ENCODE measurements at places on chromosomes 16 and 17.
A peak's percentile ranks its signal among the peaks of the same experiment; 100 is the strongest.

GRCh38 chr17:63762161-63763078 lies 11.0 kb downstream of the CCDC47 start:
- peak; percentile 33 for DNase-seq

DNA sequence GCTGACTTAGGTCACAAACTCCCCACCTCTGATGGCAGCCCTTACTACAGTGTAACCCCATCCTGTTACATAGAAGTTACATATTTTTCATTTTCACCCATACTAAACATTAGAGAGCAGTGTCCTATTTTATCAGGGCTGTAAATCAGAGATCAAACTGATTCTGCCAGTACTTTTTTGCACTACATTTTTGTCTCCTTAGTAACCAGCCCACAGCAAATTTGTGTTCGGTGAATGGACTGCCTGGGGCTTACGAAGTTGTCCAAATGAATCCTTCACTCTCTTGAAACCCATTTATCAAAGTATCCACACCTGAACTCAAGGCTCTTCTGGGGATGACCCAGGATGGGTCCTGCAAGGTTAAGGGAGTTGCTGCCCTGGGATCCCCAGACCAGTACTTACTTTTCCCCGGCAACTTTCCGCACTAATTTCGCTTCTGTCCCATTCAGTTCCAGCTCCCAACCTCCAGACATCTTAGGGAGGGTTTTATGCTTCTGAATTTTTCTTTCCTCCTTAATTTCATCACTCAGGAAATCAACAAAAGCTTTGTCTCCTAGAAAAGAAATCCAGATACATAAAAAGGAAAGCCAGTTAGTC lies 1.1 kb downstream of the C1QBP start:
- no peak for DNase-seq

DNA sequence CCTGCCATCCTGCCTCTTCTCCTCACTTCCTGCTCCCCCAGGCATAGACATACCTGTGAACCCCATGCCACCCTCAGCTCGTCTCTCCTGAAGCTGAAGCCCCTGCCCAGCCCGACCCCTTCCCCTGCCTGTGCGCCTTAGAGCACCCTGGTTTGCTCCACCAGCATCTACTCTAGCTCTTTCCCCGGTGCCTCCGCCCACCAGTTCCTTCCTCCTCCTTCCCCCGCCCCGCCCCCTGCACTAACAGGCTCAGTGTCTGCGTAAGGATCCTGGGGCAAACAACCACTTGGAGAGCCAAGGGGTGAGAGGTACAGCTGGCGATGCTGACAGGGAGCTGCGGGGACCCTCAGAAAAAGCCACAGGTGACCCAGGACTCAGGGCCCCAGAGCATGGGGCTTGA lies 1.9 kb downstream of the GPR142 start:
- DNase-seq: peak; percentile 68

GRCh38 chr17:18368946-18369345 lies 5.6 kb upstream of the SHMT1 start:
- DNase-seq: no peak

DNA sequence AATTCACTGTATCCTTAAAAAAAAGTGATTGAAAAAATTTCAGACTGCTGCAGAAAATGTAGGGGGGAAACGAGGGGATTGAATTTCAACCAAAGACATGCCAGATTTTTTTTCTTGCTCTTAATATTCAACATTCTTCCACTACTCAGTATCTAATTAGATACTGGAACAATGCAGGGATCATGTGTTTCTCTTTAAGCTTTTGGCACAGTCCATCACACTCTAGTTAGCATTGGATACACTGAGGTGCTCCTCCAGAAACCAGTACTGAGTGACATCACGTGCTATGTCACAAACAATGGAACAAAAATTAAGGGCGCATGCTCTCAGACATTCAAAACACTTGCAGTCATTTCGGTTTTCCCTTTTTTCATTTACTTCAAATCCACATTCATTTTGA lies 298.6 kb upstream of the PSMD7 start:
- DNase-seq: no peak

DNA sequence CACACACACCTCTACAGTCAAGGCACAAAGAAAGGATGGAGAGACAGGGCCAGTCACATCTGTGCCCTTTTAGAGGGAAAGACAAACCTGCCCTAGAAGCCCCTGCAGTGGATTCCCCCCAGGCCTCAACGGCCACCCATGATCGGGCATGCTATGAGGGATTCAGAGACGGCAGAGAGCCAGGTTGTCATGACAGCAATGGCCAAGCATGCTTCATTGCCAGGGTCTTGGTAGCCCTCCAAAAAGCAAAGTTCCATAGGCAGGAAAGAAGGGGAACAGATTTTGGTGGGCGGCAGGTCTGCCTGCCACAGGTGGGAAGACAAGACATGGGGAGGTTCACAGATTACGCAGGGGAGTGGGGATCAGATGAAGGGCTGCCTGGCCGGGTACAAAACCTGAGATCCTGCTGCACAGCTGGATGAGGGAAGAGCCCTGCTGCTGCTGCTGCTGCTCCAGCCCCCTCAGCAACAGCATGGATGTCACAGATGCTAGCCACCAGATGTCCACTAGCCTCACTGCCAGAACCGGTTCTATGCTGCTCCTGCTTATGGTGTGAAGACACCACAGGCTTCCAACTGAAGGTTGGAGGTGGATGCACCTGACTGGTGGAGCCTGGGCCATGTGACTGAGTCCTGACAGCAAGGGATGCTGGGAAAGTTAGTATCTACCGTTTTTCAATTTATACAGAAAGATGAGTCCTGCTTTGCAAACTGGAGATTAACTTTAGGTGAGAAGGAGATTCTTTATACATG lies 17.8 kb downstream of the ACTG1 start:
- no peak for DNase-seq

DNA sequence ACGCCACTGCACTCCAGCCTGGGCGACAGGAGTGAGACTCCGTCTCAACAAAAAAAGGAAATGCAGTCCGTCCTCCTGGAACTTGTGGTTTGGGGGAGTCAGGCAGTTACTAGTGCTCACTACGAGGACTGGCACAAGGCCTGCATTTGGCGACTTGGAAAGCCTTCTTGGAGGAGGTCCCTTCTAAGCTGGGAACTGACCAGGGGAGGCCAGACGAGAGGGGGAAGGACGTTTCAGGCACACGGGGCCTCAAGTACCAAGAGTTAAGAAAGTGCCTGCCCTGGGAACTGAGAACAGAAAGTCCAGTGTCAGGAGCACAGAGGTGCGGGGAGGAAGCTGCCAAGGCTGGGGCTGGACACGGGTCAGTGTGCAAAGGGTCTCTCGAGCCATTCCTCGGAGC lies 89.9 kb downstream of the ABR start:
- peak; percentile 89 for DNase-seq

DNA sequence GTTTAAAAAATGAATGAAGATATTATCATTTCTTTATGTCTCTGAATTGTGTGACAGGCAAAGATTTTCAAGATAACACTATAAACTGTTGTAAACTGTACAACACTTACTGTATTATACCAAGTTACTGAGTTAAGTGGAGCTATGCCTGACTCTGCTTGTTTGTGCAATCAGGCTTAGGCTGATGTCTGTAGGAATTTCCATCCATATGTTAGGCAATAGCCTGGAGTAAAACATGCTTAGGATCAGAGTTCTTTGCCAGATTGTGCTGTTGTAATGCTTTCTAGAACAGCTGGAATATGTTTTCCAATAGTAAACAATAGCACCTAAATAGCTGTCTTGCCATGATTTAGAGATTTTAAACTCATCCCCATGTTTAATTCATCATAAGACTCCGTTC lies 1496.7 kb downstream of the CDH11 start:
- no peak for DNase-seq

GRCh38 chr17:73103641-73104335 lies 11.3 kb upstream of the SLC39A11 start:
- DNase-seq: peak; percentile 51

- no peak for DNase-seq
Observed at GRCh38 chr16:88923926-88924833, 52.8 kb downstream of the CBFA2T3 start.

All from inflammatory macrophage (primary cell).